ENCODE measurements at places on chromosomes 1 and 21.

DNA sequence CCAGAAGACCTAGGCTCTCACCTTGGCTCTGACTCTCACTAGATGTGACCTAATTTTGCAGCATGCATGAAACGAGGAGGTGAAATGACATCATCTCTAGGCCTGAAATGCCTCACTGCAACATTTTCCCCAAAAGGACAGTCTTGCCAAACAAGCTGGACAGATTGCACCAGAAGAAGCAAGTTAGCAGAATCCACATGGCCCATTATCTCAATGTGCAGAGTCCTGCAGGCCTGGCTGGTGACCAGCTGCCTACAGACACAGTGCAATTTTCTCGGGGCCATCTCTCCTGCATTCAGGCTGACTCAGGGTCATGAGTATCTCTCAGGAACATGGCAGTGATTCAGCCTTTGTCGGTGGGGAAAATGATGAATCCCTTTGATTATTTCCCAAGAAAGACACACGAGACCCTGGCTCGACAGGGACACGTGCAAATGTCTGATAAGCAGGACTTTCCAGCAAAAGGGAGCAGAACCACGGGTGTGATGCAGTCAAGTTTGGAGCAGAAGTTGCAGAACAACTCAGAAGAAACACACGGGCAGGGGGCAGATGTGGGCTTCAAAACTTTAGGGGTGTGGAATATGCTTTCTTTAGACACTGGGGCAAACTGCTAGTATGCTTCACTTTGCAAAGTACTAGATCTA, 38.7 kb downstream of the TRIM67 start:
- no peak for DNase-seq

- no peak for DNase-seq
Observed at GRCh38 chr1:204191456-204191855, 4.8 kb downstream of the KISS1 start.

GRCh38 chr1:87325982-87326738, 2.5 kb upstream of the LMO4 start:
- peak; percentile 50 for DNase-seq

- no peak for DNase-seq
Observed at GRCh38 chr21:37335053-37335452, 31.5 kb upstream of the DYRK1A start.

GRCh38 chr1:200328379-200328778, 81.5 kb downstream of the ZNF281 start:
- DNase-seq = no peak

DNA sequence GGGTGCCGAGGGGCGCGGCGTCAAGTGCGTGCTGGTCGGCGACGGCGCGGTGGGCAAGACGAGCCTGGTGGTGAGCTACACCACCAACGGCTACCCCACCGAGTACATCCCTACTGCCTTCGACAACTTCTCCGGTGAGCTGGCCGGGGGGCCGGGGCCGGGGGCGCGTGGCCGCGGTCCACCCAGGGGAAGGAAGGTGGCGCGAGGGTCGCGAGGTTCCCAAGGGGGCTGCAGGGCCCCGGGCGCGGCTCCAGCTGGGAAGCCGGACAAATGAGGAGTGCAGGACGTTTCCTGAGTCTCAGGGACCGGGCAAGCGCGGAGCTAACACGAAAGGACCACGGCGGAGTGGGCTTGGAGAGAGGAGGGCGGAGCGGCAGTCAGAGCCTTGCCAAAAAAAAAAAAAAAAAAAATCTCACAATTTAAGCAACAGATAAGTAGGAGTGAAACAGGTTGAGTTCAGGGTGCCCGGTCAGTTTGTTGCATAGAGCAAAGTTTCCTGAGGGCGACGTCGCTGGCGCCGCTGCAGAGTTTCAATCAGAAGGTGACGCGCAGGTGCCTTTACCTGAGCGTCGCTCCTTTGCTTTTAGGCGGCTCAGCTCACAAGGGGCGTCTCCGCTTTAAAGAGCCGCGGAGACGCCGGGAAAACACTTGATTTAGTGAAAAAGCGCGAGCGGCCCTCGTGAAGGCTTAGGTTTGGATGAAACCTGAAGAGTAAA, 750 bp downstream of the RHOU start:
- peak; percentile 50 for DNase-seq

DNA sequence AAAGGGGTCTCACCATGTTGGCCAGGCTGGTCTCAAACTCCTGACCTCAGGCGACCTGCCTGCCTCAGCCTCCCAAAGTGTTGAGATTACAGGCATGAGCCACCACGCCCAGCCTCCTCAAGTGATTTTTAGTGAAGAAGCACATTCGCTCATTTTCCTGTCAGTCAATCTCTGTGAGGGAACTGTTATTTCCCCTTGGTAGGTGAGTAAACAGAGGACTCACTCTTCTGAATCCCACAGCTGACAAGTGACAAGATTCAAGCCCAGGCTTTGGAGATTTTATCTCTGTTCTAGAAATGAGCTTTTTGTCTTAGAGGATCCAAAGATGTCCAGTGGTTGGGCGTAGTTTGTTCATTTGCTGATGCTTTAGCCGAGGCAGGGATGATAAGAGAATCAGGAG, 43.9 kb upstream of the TACSTD2 start:
- peak; percentile 44 for DNase-seq

- no peak for DNase-seq
Observed at GRCh38 chr1:115505148-115505571, 136.6 kb upstream of the VANGL1 start.

GRCh38 chr21:25732091-25732760, 2.5 kb downstream of the ATP5PF start:
- DNase-seq = no peak

- DNase-seq = no peak
Observed at GRCh38 chr1:13702425-13703127, 2.6 kb downstream of the PRDM2 start.

GRCh38 chr1:47950471-47950870, 46.7 kb downstream of the TRABD2B start:
- no peak for DNase-seq

DNA sequence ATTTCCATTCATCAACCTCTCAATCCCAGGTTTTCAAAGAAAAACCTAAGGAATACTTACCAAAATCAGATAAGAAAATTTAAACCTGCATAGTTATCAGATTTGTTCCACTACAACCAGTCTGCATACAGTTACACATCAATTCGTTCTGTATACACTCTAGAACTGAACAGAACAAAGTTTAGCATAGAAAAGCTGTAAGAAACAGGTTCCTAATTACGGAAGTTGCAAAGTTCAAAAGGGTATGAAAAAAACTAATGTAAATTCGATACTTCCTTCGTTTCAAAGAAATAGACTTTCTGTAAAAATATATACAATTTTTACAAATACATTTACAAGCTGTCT, 3.1 kb downstream of the MCL1 start:
- DNase-seq = no peak

- DNase-seq = no peak
Observed at GRCh38 chr1:24351918-24352627, 32.9 kb downstream of the GRHL3 start.

- no peak for DNase-seq
Observed at GRCh38 chr1:230326971-230327891, 98.9 kb downstream of the PGBD5 start.

GRCh38 chr1:228006034-228006785, 588 bp upstream of the WNT3A start:
- DNase-seq = no peak

DNA sequence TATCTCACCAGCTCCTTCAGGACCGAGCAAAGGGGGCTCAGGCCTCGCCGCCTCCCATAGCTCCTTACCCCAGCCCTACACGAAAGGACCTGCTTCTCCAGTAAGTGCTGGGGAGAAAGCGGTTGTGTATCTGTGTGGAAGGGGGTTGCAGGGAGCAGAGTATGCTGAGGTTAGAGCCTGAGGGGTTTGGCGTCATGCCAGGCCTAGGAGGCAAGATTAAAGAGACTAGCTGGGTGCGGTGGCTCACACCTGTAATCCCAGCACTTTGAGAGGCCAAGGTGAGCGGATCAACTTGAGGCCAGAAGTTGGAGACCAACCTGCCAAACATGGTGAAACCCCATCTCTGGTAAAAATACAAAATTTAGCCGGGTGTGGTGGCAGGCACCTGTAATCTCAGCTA, 14.1 kb upstream of the RASSF5 start:
- DNase-seq = no peak

- DNase-seq = no peak
Observed at GRCh38 chr1:981955-982558, at the start of gene PERM1. Gene PERM1, minus strand, starts transcription at chr1:982093. Its CDS starts 1,064 bp downstream, at chr1:981029.

- no peak for DNase-seq
Observed at GRCh38 chr1:85650645-85651044, 57.6 kb downstream of the ZNHIT6 start.

DNA sequence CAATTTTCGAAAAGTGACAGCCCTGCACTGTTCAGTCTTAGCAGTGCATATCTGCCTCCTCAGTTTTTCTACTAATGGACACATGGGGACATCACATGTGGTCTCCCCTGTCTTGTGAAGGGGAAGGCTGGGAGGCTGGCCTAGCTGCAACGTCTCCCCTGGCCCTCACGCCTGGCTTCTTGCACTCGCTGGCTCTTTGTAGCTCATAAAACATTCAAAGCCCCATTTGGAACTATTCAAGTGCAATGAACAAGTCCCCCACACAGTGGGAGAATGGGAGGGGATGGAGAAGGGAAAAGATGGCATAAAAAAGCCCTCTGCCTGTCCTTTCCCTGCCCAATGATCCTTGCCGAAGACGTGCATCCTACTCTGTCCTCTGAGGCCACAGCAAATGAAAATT, 73.6 kb downstream of the PGBD5 start:
- no peak for DNase-seq

DNA sequence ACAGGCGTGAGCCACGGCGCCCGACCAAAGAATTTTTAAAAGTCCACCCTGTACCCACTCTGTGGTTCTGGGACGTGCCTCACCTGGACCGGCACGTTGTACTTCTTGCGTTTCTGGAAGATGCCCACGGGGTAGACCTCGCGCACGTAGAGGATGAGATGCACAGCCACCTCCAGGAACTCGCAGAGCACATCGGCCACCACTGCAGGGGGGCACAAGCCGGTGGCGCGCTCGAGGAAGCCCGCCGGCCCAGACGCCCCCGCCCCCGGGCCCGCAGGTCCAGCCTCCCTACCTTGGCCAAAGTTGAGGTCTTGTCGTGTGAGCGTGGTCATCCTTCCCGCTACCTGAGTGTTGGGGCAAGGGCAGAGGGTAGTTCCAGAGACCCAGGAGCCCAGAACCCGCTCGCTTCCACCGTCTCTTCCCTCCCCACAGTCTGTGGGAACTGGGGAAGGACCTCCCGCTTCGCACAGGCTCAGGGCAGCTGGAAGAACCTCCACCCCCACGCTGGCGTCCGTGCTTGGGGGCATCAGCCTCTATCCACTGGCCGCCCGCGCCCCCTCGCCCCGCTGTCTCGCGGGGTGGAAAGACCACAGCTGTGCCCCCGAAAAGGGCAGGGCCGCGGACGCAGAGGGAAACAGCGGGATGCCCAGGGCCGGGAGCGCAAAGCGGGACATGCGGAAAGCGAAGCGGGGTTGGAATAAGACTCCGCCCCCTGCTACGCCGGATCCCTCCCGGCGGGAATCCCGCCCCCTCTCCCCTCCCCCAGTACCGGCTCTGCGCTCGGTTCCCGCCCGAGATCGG, 478 bp downstream of the MAD2L2 start:
- no peak for DNase-seq

DNA sequence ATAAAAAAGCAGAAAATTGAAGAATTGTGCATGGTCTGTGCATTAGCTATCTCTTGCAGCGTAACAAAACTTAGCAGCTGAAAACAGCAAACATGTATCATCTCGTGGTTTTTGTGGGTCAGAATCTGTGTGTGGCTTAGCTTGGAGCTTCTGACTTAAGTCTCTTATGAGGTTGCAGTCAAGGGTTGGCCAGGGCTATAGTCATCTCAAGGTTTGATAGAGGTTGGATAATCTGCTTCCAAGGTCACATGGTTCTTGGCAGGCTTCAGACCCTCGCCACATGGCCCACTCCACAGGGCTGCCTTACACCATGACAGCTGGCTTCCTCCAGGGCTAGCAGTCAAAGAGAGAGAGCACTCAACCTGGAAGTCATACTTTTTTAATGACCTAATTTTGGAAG, 35.9 kb downstream of the CNST start:
- DNase-seq = no peak

- DNase-seq = no peak
Observed at GRCh38 chr1:87781554-87781953, 452.9 kb downstream of the LMO4 start.

DNA sequence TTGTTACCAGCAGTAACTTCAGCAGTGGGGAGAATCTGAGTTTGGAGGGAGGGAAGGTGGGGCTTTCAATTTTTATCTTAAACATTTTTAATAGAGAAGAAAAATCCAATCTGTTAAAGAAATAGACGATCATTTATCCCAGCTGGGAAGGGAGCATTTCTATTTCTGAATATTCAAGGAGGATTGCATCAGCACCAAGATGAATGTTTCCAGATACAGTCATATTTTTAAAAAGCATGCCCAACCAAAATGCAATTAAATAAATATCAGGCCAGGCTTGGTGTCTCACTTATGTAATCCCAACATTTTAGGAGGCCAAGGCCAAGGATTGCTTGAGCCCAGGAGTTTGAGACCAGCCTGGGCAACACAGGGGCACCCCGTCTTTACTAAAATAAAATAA, 1.7 kb upstream of the ATP1A4 start:
- DNase-seq = no peak

GRCh38 chr1:200130552-200130951, 103.0 kb downstream of the NR5A2 start:
- no peak for DNase-seq

DNA sequence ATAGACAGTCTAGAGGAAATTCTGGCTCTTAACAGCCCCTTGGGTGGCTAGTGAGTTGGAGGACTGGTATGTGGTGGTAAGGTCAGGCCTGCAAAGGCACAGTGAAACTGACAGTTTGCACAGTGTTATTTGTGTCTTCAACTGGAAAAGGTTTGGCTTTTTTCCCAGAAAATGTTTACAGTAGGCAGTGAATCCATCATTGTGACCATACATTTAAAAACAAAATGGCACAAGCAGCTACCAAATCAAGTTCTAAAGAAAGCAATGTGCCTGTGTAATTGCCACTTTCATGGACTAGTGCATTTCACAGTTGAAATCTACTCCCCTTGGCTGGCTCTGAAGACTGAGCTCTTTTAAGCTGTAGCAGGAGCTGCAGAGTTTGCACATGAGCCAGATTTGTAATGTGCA, 24.8 kb downstream of the ATPAF1 start:
- no peak for DNase-seq

DNA sequence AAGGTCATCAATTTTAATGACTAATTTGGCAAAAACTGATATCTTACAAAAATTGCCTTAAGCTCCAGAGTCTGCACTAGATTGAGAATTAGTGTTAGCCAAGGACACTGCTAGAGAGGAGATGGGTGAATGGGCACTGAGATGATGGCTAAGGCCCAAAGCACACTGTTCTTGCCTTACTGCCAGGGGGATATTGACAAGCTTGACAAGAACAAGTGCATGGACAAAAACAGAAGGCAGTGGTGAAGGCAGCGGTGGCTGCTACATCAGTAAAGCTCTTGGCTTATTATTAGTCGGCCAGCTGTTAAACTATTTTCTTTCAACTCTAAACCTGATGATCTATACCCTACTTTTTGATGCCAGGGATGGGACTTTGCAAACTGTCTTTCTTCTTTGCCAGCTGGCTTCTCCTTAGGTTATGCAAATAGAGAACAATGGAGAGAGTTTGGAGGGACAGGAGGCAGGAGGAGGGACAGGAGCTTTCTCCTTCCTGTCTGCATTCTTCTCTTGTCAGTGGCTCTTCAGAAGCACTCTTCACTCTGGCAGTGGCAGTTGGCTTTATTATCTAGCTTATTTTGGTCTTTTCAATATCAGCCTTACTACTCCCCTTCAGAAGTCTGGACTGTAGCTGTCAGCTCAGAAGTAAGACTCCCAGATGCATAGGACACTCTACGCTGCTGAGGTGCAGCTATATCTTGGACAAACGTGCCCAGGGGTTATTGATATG, 853.5 kb upstream of the TMPRSS15 start:
- no peak for DNase-seq

GRCh38 chr1:17370618-17371017, 1.4 kb upstream of the PADI6 start:
- no peak for DNase-seq

Data from Caco-2 (cell line).